Activated CD8-positive, alpha-beta memory T cell treated with anti-CD3 and anti-CD28 coated beads, Interleukin-2, amount 50 U/mL, for 4 hours (primary cell): ENCODE measurements at places on chromosomes 2 and 18.
A peak's percentile ranks its signal among the peaks of the same experiment; 100 is the strongest.

GRCh38 chr2:237259201-237259600, 154.8 kb downstream of the COL6A3 start:
- DNase-seq, result no peak

DNA sequence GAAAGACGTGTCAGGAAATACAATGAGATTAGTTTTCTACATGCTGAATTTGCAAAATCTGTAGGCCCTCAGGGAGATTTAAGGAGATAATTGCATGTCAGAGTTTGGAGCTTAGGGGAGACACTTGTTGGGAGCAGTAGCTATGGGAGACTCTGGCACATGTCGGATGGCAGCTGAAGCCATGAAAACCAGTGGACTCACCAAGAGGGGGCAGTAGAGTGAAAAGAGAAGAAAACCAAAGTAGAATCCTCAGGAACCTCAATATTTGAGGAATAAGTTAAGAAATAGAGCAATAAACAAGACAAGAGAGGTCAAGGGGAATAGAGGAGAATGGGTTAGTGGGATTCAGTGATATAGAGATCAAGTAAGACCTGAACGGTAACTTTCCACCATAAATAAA, 24.8 kb downstream of the RUFY4 start:
- no peak for DNase-seq

- no peak for DNase-seq
These were observed 79.9 kb upstream of the ARHGAP28 start for GRCh38 chr18:6649421-6650126.

GRCh38 chr2:120771111-120771780, 35.6 kb downstream of the GLI2 start:
- DNase-seq, result peak; percentile 5

GRCh38 chr2:151757861-151758260, 23.6 kb upstream of the NEB start:
- DNase-seq, result no peak

GRCh38 chr2:148209603-148210002, 188.7 kb downstream of the MBD5 start:
- DNase-seq, result no peak

GRCh38 chr2:128818704-128819491, 500.2 kb upstream of the HS6ST1 start:
- no peak for DNase-seq
